Stimulated activated CD8-positive, alpha-beta memory T cell treated with anti-CD3 and anti-CD28 coated beads, Interleukin-7, amount 100 ng/mL, for 4 hours (primary cell): ENCODE measurements at places on chromosomes 7 and 10.

GRCh38 chr7:19015098-19015497 lies 102.3 kb downstream of the TWIST1 start:
- DNase-seq, result no peak

GRCh38 chr7:107592361-107593024 lies 12.4 kb downstream of the BCAP29 start:
- DNase-seq, result no peak

- no peak for DNase-seq
Measured at GRCh38 chr10:24035761-24036160, 173.2 kb upstream of the KIAA1217 start.

DNA sequence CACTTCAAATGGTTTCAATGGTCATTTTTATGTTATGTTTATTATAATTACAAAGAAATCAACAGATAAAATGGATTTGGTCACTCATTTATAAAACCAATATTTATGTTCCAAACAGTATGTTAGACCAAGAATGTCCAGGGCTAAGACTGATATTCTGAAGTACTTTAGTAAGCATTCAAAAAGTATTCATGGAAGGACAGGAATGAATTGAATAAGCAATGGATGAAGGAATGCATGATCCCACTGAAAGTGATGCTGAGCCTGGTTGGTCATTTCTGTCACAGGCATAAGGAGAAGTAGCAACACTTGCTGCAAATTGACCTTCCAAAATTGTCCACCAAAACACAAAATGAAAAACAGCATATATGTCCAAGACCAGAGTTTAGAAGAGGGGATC lies 189.0 kb upstream of the CELF2 start:
- no peak for DNase-seq

GRCh38 chr10:124369986-124370385 lies 48.7 kb downstream of the OAT start:
- DNase-seq, result no peak

GRCh38 chr10:86958116-86958900 lies at the start of gene SNCG:
Gene SNCG (plus strand): TSS chr10:86958599. CDS start chr10:86958698, 99 bp downstream.
- no peak for DNase-seq

DNA sequence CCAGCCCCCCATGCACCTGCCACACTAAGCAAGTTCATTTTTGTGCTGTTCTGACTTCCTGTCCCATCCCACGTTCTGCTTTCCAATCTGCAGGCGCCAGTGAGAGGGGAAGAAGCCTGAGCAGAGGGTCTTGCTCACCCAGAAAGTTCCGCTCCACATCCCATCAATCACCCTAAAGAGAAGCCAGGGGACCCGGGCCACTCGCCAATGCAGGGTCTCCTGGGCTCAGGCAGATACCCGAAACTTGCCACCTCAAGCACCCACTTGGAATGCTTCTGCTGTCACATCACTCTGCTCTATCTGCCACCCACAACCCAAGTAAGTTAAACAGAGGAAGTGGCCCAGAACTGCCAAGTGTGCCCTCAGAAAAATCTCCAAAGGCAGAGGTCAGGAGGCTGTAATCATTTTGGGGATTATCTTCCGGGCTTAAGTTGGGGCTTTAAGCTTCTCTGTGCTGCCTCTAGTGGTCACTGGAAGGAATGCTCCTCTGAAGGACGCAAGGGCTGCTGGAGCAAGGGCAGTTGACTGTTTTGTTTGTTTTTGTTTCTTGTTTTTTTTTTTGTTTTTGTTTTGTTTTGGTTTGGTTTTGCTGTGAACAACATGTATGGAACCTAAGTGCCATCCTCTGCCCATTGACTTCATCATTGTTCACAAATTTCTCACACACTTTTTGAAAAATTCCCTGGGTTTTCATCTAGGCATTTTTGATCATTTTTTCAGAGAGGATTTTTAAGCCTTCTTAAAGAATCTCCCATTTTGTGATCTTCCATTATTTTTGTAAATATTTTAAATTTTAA lies 25.5 kb downstream of the PRR15 start:
- DNase-seq, result no peak

GRCh38 chr7:84985073-84985784 lies 201.6 kb downstream of the SEMA3D start:
- no peak for DNase-seq

- no peak for DNase-seq
Measured at GRCh38 chr7:144668503-144668902, 167.3 kb downstream of the TPK1 start.

DNA sequence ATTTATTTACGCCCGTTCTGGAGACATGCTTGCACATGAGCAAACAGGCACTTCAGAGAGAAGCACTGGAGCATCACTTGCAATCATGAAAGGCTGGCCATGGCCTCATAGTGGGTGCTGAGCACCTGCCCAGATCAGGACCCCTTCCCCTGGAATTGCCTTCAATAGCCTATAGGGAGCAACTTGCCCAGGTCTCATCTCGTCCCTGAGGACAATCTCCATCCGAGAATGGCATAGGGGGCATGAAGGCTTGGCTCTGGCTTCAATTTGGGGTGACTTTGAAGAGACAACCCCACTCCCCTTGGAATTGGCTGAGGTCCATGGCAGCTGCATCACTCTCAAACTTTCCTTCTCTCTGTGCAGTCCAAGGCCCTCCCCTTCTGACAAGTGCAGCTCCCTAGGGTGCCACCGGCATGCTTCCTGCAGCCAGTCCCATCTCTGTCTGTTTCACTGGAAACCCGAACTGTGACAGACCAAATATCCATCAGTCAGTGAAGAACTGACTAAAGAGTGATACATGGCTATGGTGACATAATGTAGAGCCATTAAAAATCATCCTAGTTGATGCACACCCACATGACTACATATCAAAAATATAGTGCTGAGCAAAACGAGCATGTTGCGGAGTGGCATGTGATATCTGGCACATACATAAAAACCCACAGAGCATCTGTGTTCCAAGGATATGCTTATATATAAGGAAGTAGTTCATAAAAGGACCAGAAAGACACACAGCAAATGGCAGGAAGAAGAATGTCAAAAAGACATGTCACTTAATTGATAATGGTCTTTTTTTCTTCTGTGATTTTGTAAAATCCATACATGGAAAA lies 12.4 kb downstream of the GDF2 start:
- no peak for DNase-seq

DNA sequence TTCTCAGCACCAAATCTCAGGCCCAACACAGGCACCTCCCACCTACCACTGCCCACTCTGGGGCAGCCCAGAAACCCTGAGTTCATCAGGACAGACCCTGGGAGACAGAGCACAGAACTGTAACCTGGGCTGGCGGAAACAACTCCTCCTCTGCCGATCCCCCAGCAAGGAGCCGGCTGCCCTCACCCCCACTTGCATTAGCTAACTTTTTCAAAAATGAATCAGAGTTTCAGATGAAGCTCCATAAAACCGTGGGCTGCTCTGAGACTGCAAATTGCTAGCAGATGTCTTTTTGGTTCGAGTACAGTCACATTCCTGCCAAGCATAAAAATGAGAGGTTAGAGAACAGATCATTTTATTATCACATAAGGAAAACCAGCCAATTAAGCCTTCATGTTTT lies 93.4 kb upstream of the PARD3 start:
- DNase-seq, result no peak

DNA sequence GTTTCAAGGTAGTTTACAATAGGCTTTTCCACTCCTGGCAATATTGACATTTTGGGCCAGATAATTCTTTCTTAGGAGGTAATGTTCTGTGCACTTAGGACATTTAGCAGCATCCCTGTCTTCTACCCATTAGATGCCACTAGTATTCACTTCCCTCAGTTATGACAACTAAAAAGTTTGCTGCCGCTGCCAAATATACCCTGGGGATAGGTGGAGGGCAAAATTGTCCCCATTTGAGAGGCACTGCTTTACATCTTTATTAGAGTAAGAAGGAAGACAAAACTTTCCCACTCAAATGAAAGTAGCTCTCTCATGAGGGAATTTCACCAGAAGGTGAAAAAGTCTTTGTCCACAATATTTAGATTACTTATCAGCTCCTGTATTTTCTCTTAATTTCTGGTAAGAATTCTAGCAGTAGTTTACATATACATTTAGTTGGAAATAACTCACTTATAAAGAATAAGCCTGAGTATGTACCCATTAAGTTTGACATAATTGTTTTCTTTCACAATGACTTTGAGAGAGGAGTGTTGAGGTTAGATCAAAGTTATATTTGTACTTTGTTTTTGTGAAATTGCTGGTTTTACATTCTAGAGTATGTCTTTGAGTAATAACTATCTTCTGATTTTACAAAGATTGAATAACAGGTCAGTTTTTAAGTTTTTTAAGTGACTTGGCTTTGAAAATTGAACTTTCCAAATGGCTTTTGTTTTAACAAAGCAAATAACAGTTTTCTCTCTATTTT lies 46.0 kb downstream of the HELLS start:
- no peak for DNase-seq

GRCh38 chr10:34864149-34865067 lies 49.3 kb upstream of the PARD3 start:
- DNase-seq, result no peak

DNA sequence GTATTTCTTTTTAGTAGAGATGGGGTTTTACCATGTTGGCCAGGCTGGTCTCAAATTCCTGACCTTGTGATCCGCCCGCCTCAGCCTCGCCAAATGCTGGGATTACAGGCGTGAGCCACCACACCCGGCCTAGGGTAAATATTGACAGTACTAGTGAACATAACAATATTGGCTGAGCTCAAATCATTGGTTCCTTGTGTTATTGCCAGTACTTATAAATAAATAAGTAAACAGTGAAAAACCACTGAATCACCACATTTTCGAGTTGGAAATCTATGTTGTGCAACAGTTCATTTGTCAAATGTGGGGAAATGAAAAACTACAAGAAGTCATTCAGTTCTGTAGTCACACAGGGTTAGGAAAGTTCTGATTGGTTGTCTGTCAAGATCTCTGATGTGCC lies 15.8 kb downstream of the RPP30 start:
- no peak for DNase-seq

DNA sequence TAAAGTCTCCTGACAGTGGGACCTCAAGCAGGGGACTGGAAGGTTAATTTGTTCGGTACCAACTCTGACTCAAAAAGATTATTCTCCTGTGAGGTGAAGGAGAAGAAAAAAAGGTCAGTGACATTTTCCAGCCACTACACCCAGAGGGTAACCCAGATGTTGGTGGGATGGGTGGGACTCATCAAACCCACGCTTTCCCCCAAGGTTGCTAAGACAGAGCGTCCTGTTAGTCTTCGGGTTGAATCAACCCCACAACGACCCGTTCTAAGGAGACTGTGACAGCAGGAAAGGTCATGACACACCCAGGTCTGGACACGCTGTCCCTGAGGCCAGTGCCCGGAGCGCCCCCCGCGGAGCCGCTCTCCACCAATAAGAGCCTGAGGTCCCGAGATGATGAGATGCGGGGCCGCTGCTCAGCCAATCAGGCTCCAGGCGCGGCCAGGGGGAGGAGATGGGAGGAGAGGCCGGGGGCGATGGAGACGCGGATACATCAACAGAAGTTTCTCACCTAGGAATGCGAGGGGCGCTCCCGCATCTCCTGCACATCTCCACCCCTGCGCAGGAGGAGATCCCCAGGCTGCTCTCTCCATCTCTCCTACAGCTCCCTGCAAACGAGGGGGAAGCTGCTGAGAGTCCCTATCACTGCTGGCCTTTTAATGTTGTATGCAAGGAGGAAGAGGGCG lies at the start of gene WNT16:
TSS of gene WNT16 (plus strand) at position 493 of the 683 bp plus-strand sequence. CDS start 293 bp downstream, outside the sequence.
- no peak for DNase-seq

DNA sequence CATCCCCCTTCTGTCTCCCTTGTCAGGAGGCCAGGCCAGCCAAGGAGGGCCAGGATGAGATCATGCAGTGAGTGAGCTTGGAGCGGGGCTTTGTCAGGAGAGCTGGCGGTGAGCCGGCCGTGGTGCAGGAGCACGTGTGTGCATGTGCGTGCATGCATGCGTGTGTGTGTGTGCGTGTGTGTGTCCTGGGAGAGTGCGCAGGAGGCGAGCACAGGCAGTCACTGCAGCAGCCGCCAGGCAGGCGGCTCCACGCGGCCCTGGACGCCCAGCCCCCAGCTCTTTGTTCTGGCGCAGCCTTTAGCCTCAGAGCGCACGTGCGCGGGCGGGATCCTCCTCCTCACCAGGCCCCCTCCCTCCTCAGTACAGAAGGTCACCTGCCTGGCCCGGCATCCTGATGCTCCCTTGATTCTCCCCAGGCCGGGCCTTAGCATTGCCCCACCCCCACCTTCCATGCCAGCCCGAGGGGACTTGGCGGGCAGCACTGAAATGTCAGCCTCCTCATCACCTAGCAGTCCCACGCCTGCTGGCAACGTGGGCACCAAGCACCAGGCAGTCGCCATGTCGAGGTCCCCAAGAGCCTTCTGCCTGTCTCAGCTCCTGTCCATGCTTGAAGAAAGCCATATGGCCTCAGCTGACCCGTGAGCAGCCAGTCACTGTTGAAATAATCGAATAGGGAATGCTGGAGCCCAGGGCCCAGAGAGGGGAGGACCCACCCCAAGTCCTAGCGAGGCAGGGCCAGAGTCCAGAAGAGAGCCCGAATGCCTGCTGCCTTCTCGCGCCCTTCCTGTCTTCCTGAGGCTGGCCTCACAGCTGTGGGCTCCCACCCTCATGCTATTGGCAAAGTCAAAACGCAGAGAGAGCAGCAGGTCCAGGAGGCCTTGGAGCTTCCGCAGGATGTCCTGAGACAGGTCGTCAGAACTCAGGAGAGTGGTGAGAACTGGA lies 125.9 kb upstream of the PPIF start:
- DNase-seq, result no peak

DNA sequence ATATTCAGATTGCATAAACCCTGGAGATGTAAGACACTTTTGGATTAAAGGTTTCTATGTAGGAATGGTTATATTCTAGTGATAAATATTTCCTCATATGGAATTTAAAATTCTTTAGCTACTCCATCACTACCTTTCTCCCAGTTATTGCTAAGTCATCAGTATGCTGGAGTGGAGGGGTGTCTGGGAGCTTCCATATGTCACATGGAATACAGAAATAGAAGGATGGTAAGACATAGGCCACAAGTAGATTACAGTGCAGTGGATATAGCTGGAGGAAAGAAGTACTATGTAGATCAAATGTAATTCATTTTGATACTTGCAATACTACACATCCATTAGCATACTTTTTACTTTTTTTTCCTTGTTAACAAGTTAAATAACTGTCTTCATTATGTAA lies 428.4 kb downstream of the ARL4A start:
- DNase-seq, result no peak

DNA sequence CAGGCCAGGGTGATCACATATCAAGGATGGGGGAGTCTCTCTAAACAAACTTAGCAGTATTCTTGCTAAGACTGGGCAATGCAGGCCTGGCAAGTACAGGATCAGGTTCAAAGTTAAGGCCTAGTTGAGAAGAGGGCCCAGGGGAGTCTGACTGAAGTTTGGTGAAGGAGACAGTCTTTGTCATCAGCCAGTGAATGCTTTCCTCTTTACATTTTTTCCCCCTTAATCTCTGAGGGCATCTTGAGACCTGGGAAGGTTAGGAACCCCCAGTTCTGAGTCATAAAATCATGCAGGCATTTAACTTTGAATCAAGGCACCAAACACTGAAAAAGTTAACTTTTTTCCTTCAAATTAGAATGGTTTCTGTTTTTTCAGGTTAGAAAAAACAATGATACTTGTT lies 311.5 kb downstream of the REEP3 start:
- DNase-seq, result no peak

DNA sequence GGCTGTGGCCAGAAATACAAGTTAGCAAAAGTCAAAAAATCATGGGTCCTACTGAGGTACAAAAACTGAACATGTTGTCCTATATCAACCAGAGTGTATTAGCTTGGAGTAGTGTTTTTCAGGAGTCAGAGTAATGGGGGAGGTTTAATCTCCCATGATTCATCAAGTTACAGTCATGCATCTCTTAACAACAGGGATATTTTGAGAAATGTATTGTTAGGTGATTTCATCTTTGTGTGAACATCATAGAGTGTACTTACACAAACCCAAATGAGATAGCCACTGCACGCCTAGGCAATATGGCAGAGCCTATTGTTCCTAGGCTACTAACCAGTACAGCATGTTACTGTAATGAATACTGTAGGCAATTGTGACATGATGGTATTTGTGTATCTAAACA lies 14.9 kb upstream of the TES start:
- no peak for DNase-seq
